ENCODE measurements at places on chromosomes 2 and 18.
A peak's percentile ranks its signal among the peaks of the same experiment; 100 is the strongest.

DNA sequence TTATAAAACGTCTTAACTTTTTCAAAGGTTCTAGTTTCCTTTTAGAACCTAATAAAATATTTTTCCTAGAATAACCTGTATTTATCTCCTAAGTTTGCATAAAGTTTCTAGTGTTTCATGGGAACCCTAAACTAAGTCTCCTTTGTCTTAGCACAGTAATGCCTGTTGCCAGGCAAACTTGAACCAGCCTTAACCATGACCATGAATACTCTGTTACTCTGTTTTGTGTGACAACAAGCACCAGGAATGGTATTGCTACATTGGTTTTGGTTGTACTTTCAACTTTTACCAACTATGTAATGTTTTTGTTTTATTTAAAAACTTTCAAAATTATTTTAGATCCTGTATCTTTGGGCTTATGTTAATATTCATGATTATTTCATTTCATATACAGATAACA lies 137.6 kb downstream of the CERS6 start:
- DNase-seq: no peak

- peak; percentile 94 for DNase-seq
Observed at GRCh38 chr2:96538487-96539214, 2.1 kb downstream of the ARID5A start.

DNA sequence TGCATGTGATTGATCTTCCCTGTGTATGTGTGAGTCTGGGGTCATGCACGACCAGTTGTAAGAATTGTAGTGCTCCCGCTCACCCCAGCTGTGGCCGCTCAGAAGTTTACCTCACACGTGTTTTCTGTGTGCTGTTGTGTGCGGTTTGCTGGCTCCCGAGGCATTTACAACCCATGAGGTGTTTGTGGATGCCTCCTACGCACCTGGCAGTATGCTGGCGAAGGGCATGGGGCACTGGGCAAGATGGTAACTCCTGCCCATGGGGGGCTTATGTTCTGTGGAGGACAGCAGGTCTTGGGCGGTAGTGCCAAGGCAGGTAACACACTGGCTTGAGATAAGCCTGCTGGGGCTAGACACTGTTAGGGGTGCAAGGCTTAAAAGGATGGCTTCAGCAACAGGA lies 102.6 kb upstream of the HS6ST1 start:
- peak; percentile 2 for DNase-seq

DNA sequence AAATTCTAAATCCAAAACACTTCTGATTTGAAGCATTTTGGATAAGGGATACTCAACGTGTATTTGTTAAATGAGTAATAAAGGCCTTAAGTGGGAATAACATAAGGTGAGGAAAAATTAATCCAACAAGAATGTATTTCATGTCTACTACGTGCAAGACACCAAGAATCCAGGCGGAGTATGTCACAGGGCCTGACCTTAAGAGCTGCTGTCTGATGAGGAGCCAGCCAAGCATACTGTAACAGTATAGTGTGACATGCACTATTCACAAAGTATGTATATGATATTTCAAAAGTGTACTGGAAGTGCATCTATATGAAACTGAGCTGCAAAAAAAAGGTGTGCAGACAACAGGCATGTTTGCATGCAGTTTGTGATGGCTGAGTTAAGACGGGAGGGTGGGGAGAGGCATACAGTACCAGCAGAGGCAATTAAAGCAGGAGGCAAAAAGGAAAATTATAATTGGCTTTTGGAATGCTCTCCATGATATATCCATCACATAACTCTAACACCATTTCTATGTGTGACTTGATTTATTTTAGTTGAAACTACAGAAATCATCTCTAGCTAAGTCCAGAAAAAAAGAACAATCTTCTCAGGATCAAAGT lies 18.2 kb downstream of the IWS1 start:
- DNase-seq: no peak

- no peak for DNase-seq
Observed at GRCh38 chr18:46338205-46338604, 234.0 kb downstream of the HAUS1 start.

DNA sequence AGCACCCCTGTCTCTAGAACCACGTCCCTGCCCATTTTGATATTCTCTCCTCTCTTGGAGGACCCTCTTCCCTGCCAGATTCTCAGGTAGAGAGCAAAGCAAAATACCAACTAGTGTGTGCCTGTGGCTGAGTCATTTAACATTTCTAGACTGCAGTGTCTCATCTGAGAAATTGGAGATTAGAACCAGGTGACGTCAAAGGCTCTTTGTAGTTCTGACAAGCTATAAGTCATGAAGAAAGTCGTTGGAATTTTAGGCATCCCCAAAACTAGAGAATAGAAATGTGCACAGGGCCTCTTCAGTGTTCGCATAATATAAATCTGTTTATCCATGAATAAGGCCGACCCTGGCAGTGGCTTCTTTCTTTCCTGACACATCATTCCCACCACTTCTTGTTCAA lies 74.4 kb upstream of the TANC1 start:
- DNase-seq: no peak

DNA sequence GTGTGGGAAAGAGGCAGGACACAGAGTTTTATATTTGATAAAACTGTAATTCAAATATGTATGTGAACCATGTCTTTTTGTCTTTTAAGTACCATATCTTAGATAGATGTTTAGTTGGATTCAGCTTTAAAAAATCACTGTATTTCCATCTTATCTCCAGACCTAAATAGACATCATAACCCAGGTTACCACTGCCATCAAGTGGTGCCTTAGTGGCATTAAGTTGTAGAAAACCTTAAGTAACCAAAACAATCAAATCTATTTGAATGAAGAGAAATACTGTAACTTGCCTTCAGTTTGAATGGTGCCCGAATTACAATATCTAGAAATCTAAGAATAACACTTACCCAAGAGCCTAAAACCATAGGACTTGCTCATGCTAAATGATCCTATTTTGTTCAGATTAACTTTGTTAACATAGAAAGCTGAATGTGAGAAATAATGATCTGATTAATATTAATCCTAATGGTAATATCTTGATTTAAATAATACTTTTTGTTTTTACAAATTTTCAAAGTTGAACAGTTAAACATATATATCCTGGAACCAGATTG lies 92.5 kb upstream of the MAP2 start:
- DNase-seq: no peak

DNA sequence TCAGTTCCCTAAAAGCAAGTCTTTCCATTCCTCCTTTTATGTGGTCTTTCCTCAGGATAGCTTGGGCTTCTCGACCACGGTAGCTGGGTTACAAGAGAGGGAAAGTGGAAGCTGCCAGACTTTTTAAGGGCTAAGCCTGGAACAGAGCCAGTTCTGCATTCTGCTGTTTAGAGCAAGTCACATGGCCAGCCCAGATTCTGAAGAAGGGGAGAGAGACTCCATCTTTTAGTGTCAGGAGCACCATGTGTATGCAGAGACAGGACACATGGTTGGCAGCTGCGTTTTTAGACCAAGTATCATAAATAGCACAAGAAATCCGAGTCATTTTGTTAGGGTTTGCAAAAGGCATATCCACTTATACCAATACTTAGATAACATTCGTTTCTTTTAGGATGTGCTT lies 4.7 kb downstream of the HMSD start:
- DNase-seq: no peak

DNA sequence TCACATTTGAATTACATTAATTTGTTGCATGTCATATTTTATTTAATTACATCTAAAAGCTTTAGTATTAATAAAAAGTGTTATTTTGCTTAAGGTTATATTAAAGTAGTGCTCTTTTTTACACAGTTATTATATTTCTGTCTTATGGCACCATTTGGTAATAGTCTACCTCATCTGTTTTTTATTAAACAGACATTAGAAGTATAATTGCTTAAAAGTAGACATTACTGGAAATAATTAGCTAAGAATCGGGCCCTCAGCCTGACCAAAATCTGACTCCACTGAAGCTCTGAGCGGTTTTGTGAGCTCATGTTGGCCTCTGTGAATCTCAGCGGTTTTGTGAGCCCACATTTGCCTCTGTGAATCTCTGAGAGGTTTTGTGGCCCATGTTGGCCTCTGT lies 102.5 kb upstream of the SNTG2 start:
- no peak for DNase-seq

- DNase-seq: peak; percentile 16
Observed at GRCh38 chr2:102520009-102520408, 47.0 kb downstream of the SLC9A4 start.

DNA sequence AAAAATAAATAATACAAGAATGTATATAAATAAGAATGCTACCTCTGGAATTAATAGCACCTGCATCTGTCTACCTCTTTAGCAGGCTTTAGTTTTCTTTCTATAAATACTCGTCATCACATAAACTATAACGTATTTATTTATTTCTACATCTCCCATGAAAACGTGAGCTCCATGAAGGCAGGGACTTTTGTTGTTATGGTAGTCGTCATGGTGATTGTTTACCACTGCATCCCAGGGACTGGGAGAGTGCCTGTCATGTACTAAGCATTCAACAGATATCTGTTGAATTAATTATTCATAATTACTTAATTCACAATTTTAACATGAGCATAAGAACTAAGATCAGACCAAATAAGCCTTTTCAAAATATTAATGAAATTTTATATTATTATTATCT lies 386.6 kb downstream of the NRXN1 start:
- DNase-seq: no peak

- no peak for DNase-seq
Observed at GRCh38 chr18:31825772-31826171, 65.1 kb upstream of the SLC25A52 start.

DNA sequence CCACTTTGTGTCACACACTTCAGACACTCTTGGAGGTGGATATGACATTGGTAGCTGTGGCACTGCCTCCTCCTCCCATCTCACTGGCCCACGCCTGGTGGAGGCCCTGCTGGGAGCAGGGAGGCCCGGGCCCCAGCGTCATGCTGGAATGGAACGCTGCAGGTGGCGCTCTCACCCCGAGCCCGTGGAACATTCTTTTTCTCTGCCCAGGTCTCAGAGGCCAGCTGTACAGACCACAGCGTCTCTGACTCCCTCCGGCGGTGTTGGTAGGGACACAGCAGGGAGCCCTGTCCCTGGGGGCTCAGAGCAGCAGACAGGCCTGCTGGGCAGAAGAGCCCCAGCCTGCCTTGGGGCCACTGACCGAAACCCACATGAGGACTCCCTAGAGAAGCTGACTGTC lies 218.1 kb downstream of the TWIST2 start:
- no peak for DNase-seq

GRCh38 chr2:18465979-18466378 lies 94.5 kb downstream of the RDH14 start:
- DNase-seq: no peak

All from HAP-1 (cell line).